ENCODE measurements at places on chromosomes 4 and X. TPM values are rescaled to one million over a fixed set of nuclear protein-coding genes. Genes with fewer than 3 reads are reported as not detected.

DNA sequence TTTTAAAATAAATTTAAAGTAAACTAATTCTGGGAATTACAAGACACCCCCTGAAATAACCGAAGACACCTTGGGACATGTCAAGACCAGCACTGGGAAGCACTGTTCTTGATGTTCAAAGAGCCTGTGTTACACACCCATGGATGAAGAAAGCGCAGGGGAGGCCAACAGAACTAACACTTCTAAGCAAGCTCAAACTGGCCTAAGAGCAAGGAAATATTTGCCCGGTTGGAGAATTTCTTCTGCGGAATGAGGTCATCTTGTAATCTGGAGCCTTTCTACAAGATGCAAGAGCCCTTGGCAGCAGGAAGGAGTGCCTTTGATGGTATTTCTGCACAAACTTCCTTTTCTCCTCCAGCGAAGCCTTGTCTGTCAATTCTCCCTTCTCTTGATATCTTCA is 9.3 kb upstream of the EFHC2 start:
- H3K4me3 ChIP-seq = no peak overlapping the region
- no peaks in the 10 kb centered on the region for H3K27me3 ChIP-seq
- H3K27ac ChIP-seq = no peak overlapping the region

GRCh38 chrX:119655125-119655524 is 37.8 kb downstream of the SEPTIN6 start:
- H3K4me3 ChIP-seq = no peak overlapping the region
- H3K4me1 ChIP-seq = peaks cover 7% of the 10 kb centered on the region
- DNase-seq = no peak
- no peaks in the 10 kb centered on the region for H3K27me3 ChIP-seq
- H3K27ac ChIP-seq = no peak overlapping the region

- no peak for DNase-seq
- peaks cover 12% of the 10 kb centered on the region for H3K4me1 ChIP-seq
- peaks cover 18% of the 10 kb centered on the region for H3K27me3 ChIP-seq
- H3K36me3 ChIP-seq = no peaks in the 10 kb centered on the region
- no peak overlapping the region for H3K4me3 ChIP-seq
Measured at GRCh38 chr4:1795299-1796195, 2.5 kb downstream of the FGFR3 start.

- DNase-seq = no peak
- H3K36me3 ChIP-seq = no peaks in the 10 kb centered on the region
- H3K4me1 ChIP-seq = no peaks in the 10 kb centered on the region
Measured at GRCh38 chrX:108156082-108156481, 64.5 kb downstream of the ATG4A start.

GRCh38 chr4:61407642-61408618 is 207.8 kb downstream of the ADGRL3 start:
- DNase-seq = no peak
- H3K4me3 ChIP-seq = no peak overlapping the region
- no peaks in the 10 kb centered on the region for H3K27me3 ChIP-seq

GRCh38 chrX:129695937-129696336 is 41.2 kb upstream of the APLN start:
- no peaks in the 10 kb centered on the region for H3K27me3 ChIP-seq
- no peaks in the 10 kb centered on the region for H3K36me3 ChIP-seq

GRCh38 chr4:116551806-116552205 is 533.6 kb downstream of the TRAM1L1 start:
- no peaks in the 10 kb centered on the region for H3K4me1 ChIP-seq
- no peaks in the 10 kb centered on the region for H3K27me3 ChIP-seq
- H3K36me3 ChIP-seq = no peaks in the 10 kb centered on the region
- H3K27ac ChIP-seq = no peak overlapping the region
- H3K4me3 ChIP-seq = no peak overlapping the region

DNA sequence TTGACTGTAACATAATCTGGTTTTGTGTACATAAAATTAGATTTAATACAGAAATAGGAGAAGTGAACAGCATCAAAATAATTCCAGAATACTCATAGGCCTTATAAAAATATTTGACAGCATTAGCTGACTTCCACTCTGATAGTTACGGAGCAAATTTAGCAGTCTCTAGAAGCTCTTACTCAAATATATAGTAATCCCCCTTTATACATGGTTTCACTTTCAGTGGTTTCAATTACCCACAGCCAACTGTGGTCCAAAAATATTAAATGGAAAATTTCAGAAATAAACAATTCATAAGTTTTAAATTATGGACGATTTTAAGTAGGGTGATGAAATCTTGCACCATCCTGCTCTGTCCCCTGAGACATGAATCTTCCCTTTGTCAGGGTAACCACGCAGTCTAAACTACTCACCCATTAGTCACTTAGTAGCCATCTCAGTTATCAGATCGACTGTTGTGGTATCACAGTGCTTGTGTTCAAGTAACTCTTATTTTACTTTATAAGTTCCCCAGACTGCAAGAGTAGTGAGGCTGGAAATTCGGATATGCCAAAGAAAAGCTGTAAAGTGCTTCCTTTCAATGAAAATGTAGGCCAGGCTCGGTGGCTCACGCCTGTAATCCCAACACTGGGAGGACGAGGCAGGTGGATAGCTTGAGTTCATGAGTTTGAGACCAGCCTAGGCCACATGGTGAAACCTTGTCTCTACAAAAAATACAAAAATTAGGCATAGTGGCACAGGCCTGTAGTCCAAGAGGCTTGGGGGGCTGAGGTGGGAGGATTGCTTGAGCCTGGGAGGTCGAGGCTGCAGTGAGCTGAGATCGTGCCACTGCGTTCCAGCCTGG is 17.2 kb upstream of the RTL9 start:
- H3K27ac ChIP-seq = no peak overlapping the region
- no peak overlapping the region for H3K4me3 ChIP-seq
- H3K4me1 ChIP-seq = no peaks in the 10 kb centered on the region
- no peaks in the 10 kb centered on the region for H3K27me3 ChIP-seq

DNA sequence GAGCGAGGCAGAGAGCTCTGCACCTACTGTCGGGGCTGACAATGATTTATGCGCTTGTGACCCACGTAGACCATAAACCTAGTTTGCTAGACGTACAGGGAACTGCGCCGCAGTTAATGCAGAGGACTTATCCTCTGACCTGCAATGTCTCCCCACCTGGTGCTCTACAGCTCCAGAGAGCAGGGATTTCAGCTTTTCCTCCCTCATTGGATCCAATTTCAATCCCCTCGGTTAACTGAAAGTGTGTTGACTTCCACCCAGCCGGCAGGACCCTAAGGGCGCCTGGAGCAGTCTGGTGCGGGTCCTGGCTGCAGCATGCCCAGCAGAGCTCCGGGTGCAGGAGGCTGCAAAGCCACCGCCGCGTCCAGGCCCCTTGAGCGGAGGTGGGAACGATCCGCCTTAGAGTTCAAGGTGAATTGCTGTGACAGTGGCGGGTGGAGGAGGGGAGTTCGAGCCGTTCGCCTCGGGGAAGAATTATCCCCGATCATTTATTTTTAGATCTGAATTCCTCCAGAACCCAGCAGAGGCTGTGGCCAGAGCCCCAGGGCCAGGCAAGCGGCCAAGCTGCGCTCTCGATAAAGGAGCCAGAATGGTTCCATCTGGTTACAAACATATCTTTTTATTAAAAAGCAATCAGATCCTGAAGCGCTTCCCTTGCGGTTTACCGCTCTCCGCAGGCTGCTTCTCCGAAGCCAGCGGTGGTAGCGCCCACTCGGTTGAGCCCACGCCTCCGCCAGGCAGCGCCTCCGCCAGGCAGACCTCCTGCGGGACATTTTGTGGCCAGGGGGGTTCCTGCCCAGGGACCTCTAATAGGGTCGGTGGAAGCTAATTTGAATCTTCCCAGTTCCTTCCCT is 66.0 kb downstream of the FBXO8 start:
- H3K27ac ChIP-seq = no peak overlapping the region
- H3K4me1 ChIP-seq = peaks cover 36% of the 10 kb centered on the region
- no peak overlapping the region for H3K4me3 ChIP-seq
- DNase-seq = peak; percentile 9
- H3K27me3 ChIP-seq = peaks cover 56% of the 10 kb centered on the region

GRCh38 chr4:72970756-72971155 is 98.8 kb downstream of the COX18 start:
- H3K4me3 ChIP-seq = no peak overlapping the region
- DNase-seq = no peak
- H3K36me3 ChIP-seq = no peaks in the 10 kb centered on the region

DNA sequence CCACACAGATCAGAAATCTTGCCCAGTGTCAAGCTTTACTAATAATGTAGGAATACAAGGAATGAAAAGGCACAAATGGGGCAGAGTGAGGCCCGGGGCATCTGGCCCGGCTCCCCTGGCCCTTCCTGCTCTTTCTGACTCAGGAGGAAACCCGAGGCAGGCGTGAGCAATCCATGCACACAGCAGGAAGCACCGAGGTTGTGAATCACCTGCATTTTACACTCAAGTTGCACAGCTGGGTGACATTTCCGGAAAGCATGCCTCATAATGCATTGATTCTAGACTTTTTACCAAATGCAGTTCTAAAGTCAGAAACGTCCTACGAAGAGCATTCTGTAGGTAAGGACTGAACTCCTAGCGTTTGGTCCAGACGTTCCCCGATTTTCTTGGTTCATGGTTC is 38.9 kb downstream of the PRIMPOL start:
- no peak for DNase-seq
- no peak overlapping the region for H3K4me3 ChIP-seq
- no peak overlapping the region for H3K27ac ChIP-seq
- no peaks in the 10 kb centered on the region for H3K36me3 ChIP-seq

GRCh38 chrX:119693996-119694451 is 1.1 kb upstream of the SEPTIN6 start:
- peaks cover 9% of the 10 kb centered on the region for H3K4me1 ChIP-seq
- no peak overlapping the region for H3K27ac ChIP-seq
- no peaks in the 10 kb centered on the region for H3K27me3 ChIP-seq
- no peak for DNase-seq
- no peaks in the 10 kb centered on the region for H3K36me3 ChIP-seq
- H3K4me3 ChIP-seq = no peak overlapping the region

DNA sequence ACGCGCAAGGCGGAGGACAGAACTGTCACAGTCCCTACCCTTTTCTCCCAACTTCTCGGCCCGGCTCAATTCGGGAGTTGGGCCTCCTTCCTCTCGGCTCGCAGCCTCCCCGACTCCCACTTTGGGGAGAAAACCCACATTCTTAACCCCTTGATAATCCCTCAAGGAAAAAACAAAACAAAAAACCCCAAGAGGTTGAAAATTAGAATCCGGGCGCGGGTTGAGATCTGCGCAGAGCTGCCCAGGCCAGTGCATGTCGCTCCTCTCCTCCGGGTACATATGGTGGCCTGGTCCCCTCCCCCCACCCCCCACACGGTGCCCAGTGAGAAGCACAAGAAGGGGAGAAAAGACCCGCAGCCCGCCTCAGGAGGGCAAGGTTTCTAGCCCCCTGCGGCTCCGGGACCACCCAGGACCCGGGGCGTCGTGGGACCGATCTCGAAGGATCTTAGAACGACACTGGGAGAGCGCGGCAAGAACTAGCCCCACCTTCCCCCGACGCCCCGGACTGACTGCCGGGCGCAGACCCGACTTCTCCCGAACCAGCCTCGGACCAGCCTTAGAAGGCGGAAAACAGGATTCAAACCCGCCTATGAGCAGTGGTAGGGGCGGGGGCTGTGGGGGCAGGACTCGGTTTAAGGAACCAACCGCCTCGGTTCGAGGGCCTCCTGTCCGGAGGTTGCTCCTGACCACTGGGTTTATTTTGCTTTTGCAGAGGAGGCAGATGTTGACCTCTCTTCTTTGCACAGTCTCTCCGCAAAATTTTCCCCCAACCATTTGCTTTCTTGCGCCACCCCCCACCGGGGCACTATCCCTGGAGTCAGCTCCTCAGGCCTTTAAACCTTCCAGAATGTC is 2.5 kb upstream of the PDGFRA start:
- DNase-seq = no peak
- peaks cover 14% of the 10 kb centered on the region for H3K4me1 ChIP-seq
- no peak overlapping the region for H3K27ac ChIP-seq
- H3K4me3 ChIP-seq = peak overlapping the region; percentile 0
- no peaks in the 10 kb centered on the region for H3K36me3 ChIP-seq
- H3K27me3 ChIP-seq = peaks cover 60% of the 10 kb centered on the region

DNA sequence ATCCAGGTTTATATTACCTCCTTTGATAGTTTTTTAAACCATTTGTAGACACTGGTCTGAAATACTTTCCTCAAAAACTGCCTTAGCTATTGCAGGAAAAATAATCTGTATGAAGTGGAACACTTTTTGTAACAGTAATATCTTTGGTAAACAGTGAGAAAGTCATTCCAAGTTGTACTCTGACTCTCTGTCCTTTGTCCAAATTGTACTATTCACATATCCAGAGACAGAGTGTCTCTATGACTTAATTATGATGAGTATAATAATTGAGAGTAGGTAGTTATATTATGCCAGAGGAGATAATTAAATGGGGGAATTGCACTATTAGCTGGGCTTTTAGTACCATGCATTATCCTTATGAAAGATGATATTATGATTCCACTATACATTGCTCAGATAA is 112.6 kb upstream of the LCORL start:
- no peak overlapping the region for H3K4me3 ChIP-seq
- H3K4me1 ChIP-seq = no peaks in the 10 kb centered on the region
- no peaks in the 10 kb centered on the region for H3K36me3 ChIP-seq

DNA sequence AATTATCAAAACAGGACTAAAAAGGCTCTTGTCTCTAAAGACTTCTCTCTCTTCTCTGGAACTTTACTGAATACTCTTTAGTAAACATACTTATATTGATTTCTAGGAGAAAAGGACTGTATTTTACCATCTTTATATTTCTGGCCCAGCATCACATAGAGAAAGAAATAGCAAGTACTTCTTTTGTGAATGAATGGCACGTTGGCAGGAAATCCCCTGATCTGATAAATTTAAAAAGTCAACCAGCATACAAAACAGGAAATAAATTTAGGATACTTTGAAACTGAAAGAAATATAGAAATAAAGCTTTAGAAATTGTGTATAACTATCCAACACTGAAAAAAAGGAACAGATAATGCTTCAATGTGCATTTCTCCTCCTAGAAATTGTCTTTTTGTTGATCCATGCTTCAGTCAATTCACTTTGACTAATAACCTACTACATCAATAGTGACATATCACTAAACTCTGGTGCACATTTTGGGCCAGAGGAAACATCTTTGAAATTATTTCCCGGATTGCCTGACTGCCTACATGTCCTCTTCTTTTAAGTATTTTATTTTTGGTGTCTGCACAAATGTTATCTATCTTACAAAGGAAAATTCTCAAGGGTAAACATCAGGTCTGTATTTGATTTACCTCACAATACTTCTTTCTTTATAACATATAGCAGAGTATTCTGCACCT is 183.5 kb upstream of the FSTL5 start:
- no peaks in the 10 kb centered on the region for H3K36me3 ChIP-seq
- no peaks in the 10 kb centered on the region for H3K27me3 ChIP-seq
- no peak overlapping the region for H3K27ac ChIP-seq
- no peak for DNase-seq
- H3K4me3 ChIP-seq = no peak overlapping the region

DNA sequence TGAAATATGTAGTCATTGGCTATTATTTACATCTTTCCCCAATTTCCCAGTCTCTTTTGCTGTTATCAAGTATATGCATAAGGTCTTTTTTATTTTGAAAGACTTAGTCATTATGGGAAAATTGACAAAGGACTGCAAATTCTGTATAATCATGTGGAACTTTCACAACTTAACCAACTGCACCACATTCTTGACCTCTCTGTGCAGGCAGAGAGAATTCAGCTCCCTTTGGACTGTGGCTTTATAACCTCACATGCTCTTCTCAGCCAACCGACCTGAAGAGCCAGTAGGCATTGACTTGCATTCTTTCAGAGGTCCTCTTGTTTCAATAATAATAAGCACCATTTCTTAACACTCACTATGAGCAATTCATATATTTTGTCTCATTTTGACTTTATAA is 66.9 kb downstream of the ANXA3 start:
- no peaks in the 10 kb centered on the region for H3K27me3 ChIP-seq
- no peak overlapping the region for H3K4me3 ChIP-seq

TMEM150C gene
- total RNA-seq = not detected

BEX2 gene
- 8.9 TPM for total RNA-seq

GPC4 gene
- not detected for total RNA-seq

TLR7 gene
- not detected for total RNA-seq

SLC9B1 gene
- 1.7 TPM for total RNA-seq

C1GALT1C1 gene
- 16.6 TPM for total RNA-seq

Measured in CD8-positive, alpha-beta memory T cell (primary cell).